ENCODE measurements at places on chromosomes 16 and 17.

- DNase-seq, result no peak
Observed at GRCh38 chr16:74698222-74698621, 2.4 kb downstream of the MLKL start.

- DNase-seq, result no peak
Observed at GRCh38 chr16:67893743-67894399, 817 bp downstream of the PSKH1 start.

DNA sequence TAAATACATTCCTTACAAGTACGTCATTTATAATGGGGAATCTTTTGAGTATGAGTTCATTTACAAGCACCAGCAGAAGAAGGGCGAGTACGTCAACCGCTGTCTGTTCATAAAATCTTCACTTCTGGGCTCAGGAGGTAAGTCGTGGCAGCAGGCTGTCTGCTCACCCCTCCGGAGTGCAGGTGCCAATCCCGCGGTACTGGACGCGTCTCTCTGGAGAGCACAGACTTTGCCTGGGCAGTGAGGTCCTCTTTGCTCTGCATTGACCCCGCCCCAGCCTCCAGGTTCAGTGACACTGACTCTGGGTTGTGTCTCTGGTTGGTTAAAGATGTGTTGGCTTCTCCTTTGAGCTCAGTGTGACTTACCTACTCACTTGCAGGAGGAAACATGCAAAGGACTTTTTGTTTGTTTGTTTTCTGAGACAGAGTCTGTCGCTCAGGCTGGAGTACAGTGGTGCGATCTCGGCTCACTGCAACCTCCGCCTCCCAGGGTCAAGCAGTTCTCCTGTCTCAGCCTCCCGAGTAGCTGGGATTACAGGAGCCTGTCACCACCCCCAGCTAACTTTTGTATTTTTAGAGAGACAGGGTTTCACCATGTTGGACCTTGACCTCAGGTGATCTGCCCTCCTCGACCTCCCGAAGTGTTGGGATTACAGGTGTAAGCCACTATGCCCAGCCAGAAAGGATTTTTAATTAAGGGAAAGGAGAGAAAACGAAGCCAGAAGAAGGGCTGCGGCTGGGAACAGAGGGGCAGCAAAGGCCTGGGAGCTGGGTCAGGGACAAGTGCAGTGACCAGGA is 31.2 kb downstream of the RNF213 start:
- no peak for DNase-seq

DNA sequence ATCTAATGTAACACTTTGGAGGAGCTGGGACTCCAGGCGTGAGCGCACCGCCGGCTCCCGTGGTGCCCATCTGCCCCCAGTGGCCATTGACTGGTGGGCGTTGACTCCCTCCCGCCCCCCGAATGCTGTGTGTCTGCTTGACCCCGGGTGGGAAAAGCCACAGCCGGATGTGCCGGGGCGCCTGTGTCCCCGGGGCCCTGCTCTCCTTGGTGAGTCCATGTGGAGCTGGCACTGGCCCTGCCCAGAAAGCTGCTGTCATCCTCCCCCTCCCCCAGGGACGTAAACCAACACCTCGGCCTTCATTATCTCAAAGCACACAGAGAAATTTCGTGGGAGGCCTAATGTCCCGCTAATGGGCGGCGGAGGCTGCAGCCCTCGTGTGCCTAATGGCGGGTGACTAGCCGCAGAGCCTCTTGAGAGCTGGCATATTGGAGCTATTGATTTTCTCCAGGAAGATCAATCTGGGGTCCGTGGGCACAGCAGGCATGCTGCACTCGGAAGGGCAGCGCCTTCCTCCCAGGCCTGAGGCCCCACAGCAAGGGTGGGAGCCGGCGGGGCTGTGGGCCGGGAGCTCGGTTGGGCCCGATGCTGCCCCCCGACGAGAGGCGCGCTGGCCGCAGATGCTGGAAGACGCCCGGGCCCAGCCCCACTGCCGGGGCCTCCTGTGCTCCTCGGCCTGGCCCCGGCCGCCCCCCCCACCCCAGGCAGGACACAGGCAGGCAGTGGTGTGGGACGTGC is 4.0 kb upstream of the PERCC1 start:
- DNase-seq, result no peak

GRCh38 chr17:66301864-66302741 is at the start of gene PRKCA:
Gene PRKCA (plus strand): TSS chr17:66302613.
- DNase-seq, result peak; percentile 74

DNA sequence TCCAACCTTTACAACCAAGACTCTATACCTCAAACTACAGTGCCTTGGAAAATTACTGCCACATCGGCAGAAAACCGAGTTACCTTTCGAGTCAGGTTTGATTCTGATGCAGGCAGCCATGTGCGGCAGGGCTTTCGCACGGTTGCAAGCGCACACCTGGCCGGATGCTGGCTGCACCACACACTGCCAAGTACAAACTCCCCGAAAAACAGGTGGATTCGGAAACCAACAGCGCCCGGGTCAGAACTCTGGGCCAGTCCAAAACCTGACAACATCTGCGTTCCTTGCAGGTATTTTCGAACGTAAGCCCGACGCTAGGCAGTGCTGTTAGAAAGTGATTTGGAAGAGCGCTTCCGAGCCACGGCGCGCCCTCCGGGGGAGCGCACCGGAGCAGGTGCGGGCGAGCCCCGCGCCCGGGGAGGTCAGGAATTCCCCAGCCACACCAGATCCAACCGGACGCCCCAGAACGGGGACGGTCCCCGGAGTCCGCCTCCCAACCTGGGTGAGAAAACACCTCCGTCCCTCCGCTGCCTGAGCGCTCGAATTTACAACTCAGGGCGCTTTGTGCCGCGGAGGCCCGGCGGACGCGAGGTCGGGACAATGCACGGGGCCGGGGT is 1.2 kb downstream of the USP7 start:
- no peak for DNase-seq

GRCh38 chr17:39151150-39151942 is at the start of gene PLXDC1:
Gene PLXDC1 (minus strand): TSS chr17:39151637. CDS start chr17:39151437, 200 bp downstream.
- DNase-seq, result no peak

- no peak for DNase-seq
Observed at GRCh38 chr17:61436273-61436672, 15.9 kb upstream of the TBX4 start.

- DNase-seq, result no peak
Observed at GRCh38 chr17:57288773-57289121, 32.4 kb downstream of the MSI2 start.

GRCh38 chr17:1532836-1533602 is 16.6 kb upstream of the INPP5K start:
- peak; percentile 16 for DNase-seq

DNA sequence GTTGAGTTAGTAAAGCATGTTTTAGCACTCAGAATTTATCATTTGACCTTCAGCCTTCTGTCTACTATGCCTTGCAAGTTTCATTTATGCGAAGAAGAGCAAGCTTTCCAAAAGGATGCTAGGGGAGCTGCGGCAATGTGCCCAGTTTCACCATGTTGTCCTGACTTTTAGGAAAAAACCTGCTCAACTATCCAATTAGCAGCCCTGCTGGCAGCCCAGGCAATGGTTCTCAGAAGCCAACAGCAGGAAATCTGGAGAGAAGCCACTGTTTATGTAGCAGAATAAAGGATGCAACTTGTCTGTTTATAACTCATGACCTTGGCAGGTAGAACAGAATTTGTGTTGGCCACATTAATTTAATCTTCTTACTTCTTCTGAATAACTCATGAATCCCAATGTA is 230.8 kb downstream of the ABCC12 start:
- no peak for DNase-seq

GRCh38 chr17:50927287-50927686 is 61.1 kb upstream of the TOB1 start:
- no peak for DNase-seq

GRCh38 chr17:81738801-81739393 is 26.8 kb downstream of the SLC25A10 start:
- no peak for DNase-seq

GRCh38 chr17:19413761-19414160 is 2.7 kb downstream of the RNF112 start:
- DNase-seq, result no peak

DNA sequence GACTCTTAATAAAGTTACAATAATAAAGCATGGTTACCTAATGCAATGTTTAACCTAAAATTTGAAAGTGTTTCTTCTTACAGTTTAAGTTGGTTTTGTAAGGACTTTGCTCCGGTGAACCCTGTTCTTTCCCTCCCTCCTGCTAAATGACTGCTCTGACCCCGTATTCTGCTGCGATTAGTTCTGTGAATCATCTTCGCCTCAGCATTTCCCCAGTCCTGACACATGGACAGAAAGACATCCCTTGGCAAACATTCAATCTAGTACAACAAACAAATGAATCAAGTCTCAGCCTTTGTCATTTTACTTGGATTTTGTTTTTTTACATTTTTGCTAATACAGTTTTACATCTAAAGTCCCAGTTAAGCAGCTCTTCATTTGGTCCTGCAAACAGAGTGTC is 15.4 kb downstream of the KCNJ2 start:
- no peak for DNase-seq

DNA sequence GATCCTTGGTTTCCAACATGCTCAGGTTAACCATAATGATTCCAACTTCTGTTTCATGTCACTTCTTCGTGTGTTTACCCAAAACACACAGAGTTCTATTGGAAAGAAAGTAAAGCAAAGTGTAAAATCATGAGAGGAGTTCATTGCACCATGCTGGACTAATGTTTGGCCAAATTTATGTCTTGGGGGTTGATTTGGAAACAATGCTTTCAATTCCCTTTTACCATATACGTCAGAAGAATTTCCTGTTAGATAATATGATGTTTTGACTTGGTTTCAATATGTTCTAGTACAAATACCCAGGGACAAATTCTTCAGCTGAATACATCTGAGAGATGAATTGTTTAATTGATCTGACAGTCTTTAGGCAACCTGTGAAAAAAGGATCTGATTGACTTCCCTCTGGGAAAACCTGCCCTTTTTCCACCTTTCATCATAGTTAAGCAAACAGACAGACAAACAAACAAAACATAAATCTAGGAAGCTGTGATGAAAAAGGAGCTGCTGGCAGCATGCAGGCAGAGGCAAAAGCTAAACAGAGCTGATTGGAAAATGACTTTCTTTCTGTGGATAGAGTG is 26.0 kb upstream of the MPHOSPH6 start:
- DNase-seq, result no peak

DNA sequence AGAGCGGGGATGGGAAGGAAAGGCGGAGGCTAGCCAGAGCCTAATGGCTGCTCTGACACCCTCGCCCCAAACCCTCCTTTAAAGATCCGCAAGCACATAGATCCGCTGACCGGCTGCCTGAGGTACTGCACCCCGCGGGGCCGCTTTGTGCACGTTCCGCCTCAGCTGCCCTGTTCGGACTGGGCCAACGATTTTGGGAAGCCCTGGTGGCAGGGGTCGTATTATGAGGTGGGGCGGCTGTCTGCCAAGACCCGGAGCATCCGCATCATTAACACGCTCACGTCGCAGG is 663 bp downstream of the CYB5D1 start:
- DNase-seq, result peak; percentile 78

DNA sequence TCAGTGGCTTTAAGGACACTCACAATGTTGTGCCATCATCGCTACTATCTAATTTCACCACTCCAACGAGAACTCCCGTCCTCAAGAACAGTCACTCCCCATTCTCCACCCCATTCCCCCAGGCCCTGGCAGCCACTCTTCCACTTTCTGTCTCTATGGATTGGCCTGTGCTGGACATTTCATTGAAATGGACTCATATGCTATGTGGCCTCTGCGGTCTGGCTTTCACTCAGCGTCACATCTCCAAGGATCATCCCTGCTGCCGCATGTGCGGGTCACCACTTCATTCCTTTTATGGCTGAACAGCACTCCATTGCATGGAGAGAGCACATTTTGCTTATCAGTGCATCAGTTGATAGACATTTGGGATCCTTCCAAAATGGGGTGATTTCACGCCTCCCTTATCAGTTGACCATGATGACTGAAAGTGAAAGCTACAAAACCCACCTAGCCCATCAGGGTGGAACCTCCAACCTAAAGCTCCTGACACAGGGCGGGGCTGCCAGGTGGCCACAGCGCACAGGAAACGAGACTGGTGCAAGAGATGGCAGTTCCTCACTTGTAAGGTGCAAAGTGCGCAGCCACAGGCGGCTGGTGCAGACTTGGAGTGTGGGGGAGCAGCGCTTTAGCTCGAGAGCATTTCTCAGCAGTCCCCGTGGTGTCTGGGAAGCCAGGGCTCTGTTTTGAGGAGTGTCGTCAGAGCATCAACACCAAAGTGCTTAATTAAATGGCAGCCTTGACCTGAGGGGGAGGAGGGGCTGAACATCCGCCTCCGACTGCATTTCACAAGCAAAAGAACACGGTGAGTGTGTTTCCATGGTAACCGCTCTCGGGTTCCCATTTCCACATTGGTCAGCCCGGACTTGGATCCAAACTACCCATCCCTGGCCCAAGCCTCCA is 23.8 kb downstream of the COTL1 start:
- no peak for DNase-seq

DNA sequence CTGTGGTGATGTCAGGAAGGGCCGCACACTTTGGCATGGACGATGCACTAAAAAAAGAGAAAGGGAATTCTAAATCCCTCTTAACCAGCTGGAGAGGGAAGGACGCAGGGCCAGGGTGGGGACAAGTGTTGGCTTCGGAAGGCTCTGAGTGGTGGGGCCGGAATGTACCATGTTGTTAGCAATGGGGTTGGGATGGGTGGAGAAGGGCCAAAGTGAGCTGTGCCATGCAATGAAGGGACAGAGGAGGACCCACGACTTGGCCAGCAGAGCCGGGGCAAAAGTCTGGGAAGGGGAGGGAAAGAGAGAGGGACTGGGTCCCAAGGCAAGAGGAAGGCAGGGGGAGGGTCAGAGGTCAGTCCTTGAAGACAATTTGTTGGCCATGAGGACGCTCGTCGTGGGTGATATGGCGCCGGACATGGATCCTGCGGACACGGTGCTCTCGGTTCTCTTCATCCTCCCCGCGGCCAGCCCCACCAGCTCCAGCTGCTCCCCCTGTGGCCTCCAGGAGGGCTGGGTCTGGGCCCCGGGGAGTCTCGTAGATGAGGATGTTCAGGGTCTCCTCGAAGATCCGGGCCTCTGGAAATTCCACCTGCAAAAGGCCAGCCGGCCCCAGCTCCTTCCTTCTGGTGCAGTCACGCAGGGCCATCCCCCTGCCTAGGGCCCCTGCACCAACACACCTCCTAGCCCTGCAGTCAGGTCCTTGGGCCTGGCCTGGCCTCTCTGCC is 6.4 kb downstream of the ASPHD1 start:
- no peak for DNase-seq

GRCh38 chr17:74211141-74211911 is 2.0 kb upstream of the TTYH2 start:
- DNase-seq, result no peak

- DNase-seq, result peak; percentile 29
Observed at GRCh38 chr16:46830417-46830901, 521 bp downstream of the C16orf87 start.

GRCh38 chr17:51674579-51675255 is 414.4 kb downstream of the UTP18 start:
- DNase-seq, result no peak
